NCI-H446 (cell line): ENCODE measurements at places on chromosomes 3 and 15.

DNA sequence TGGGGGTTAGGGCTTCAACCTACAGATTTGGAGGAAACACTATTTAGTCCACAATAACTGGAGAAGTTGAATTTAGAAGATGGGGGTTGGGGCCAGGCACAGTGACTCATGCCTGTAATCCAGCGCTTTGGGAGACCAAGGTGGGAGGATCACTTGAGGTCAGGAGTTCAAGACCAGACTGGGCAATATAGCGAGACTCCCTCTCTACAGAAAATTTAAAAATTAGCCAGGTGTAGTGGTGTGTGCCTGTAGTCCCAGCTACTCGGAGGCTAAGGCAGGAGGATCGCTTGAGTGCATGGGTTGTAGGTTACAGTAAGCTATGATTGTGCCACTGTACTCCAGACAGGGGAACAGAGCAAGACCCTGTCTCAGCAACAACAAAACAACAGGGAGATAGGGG, 5.0 kb upstream of the DYNLT2B start:
- DNase-seq: no peak

GRCh38 chr3:12556314-12556689, 585 bp upstream of the MKRN2 start:
- no peak for DNase-seq

- no peak for DNase-seq
Observed at GRCh38 chr3:45659661-45660566, 29.3 kb upstream of the SACM1L start.

DNA sequence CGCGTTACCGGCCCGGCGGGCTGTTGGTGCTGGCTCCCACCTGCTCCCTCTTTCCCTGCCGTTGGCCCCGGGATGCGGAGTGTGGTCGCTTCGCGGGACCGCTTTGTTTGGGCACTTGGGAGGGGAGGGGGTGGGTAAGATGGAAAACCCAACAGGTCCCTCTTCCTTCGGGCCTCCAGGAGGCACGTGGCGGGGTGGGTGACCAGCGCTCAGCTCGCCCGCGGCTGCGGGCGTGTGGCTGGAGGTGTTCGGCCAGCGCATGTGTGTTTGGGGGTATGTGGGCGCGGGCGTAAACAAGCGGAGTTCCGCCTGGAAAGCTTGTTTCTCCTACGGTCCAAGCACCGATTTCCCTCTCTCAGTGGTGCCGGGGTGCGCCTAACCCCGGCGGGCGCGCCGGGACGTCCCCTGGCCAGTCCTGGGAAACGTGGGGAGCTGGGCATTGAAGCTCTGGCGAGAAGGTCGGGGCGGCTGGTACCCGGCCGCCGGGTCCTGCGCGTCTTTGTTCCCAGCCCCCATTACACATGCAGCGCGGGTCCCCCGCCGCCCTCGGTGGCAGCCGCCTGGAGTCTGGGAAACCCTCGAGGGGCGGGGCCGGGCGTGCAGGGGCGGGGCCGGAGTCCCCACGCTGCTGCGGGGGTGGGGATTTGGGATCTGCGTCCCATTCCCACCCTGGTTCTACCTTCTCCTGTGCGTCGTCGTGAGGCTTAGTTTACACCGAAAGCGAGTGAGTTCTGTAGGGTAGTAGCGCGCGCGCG, 1.4 kb downstream of the ACVR2B start:
- peak; percentile 6 for DNase-seq
